Caco-2 (cell line): ENCODE measurements at places on chromosomes 16 and 17. TPM values are rescaled to one million over a fixed set of nuclear protein-coding genes. Genes with fewer than 3 reads are reported as not detected.

C1QTNF8 gene
- not detected in 2 replicates for total RNA-seq

PRM3 gene
- total RNA-seq: not detected in 2 replicates

DNA sequence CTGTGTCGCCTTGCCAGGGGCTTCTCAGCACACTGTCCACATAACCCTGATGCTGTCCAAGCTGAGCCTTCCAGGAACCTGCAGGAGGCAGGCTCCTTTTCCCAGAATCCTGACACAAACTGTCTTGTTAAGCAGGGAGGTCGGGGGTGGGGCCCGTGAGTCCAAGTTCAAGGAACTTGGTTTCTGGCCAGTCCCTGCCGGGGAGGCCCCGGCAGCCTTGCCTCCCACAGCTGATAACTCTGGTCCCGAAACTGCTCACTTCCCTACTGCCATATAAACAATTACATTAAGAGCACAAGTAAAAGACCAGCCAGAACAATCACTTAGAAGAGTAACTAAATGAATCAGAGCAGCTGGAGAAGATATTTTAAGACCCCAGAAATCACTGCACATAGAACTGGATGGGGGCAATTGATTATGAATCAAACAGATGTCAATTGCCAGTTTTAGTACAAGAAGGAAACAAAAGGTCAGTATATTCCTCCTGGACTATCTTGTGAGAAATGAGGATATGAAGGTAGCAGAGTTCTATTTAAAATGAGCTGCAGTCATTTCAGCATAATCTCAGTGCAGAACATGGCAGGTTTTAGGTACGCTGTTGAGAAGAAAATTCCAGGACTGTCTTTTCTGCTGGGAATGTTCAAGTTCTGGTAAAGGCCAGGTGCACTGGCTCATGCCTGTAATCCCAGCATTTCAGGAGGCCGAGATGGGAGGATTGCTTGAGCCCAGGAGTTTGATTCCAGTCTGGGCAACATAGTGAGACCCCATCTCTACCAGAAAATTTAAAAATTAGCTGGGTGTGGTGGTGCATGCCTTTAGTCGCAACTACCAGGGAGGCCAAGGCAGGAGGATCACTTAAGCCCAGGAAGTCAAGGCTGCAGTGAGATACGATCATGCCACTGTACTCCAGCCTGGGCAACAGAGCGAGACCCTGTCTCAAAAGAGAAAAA lies 169.8 kb downstream of the PITPNC1 start:
- DNase-seq: no peak

DNA sequence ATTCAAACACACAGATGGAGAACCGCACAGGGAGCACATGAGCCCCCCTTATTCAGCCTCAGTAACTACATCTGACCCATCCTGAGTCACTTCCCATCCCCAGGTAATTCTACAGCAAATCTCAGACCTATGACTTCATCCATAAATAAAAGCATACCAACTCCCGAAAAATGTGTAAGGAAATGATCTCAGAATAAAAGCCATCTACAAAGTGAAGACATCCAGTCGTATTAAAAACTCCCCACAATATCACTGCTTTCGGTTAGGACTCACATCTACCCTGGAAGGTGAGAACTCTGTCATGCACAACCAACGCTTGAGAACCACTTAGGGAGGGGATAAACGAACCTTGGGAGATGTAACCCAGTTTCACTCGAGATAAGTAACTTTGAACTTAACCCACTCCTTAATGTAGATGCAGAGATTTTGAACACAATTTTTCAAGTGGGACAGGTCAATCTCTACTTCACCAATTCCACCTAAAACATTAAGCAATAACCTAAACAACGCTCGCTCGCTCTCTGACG lies 1.3 kb downstream of the USP36 start:
- no peak for DNase-seq

TP53TG3B gene
- total RNA-seq: not detected in 2 replicates

GRCh38 chr16:53545433-53545832 lies 42.4 kb upstream of the AKTIP start:
- DNase-seq: no peak

- no peak for DNase-seq
Measured at GRCh38 chr17:7632492-7632894, 2.6 kb downstream of the SHBG start.

DNA sequence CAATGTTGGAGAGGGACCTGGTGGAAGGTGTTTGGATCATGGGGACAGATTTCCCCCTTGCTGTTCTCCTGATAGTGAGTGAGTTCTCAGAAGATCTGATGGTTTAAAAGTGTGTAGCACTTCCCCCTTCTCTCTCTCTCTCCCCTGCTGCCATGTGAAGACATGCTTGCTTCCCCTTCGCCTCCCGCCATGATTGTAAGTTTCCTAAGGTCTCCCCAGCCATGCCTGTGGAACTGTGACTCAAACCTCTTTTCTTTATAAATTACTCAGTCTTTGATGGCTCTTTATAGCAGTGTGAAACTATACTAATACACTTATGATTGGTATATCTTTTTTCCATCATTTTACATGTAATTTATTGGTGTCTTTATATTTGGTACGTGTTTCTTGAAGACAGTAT lies 13.4 kb downstream of the ADGRG5 start:
- DNase-seq: no peak

DNA sequence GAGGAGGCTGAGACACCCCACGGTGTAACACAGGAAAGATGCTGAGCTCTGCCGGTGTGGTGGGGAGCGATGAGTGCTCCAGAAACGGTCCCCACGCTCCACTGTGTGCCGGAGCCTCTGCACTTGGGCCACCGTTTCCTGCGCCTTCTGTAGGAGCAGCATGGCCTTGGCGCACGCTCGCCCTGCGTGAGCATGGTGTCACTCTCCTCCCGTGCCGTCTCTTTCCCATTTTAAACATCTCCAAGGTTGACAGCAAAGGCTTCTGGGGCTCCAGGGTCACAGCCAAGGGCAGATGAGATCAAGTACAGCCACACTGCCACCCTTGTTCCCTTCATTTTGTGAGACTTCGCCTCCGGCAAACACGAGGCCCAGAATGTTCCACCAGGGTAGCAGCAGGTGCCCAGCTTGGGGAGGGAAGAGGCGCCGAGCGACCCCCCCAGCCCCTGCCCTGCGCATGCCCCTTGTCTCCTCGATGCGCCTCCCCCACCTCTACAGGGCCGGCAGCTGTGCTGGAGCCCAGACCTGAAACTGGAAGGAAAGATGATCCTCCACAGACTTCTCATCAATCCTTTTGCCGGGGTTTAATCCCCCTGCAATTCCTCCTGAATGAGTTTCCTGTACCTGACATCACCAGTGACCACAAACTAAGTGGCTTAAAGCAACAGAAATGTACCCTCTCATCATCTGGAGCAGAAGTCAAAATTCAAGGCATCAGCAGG lies 19.9 kb upstream of the OSGIN1 start:
- no peak for DNase-seq

ABCA6 gene
- total RNA-seq: 1.8 and 2.5 TPM in 2 replicates

- no peak for DNase-seq
Measured at GRCh38 chr16:84652566-84652965, 4.3 kb downstream of the KLHL36 start.

AIPL1 gene
- total RNA-seq: not detected in 2 replicates

TPSD1 gene
- total RNA-seq: not detected in 2 replicates

- DNase-seq: no peak
Measured at GRCh38 chr16:66290431-66290830, 76.1 kb upstream of the CDH5 start.

DNA sequence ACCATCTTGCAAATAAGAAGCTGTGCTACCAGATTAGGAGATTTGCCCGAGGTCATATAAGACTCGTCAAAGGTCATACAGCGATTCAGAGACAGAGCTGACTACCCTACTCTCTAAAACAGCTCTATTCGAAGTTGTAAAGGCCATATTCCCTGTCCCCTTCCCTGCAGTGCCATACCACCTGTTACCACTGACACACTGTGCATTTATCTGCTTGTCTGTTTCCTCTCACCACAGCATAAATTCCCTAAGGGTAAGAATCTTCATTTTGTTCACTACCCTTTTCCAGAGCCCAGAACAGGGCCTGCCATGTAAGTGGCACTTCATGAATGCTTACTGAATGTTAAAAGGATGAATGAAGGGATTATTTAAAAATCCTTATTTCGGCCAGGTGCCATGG lies 3.4 kb upstream of the KSR1 start:
- DNase-seq: no peak

ZNF597 gene
- 3.7 and 3.8 TPM in 2 replicates for total RNA-seq

DNA sequence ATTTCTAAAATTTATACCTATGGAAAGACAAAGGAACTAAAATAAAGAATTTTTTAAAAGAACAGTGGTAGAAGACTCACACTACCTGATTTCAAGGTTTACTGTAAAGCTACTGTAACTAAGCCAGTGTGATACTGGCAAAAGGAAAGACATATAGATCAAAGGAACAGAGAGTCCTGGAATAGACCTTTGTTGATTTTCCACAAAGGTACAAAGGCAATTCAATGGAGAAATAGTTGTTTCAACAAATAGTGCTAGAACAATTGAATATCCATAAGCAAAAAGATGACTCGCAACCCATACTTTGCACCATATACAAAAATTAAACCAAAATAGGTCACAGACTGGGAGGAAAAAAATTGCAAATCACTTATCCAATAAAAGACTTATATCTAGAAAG lies 36.7 kb downstream of the MYH10 start:
- no peak for DNase-seq

DNA sequence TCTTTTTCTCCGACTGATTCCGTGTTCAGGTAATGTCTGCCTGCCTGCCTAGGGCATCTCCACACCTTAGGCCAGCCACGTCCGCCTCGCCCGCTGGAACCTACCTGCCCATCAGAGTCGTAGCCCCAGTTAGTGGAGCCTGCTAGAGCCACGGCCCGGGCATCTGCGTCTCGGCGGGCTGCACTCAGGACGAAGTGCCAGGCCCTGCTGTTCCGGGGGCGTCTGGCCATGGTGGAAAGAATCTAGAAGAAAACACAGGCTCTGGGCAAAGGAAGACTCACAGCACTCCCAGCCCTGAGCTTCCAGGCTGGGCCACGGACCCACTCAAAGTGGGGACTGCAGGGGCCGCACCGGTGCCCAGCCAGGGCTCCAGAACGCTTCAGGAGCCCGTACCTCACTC lies 1.1 kb downstream of the SPSB3 start:
- DNase-seq: no peak

DNA sequence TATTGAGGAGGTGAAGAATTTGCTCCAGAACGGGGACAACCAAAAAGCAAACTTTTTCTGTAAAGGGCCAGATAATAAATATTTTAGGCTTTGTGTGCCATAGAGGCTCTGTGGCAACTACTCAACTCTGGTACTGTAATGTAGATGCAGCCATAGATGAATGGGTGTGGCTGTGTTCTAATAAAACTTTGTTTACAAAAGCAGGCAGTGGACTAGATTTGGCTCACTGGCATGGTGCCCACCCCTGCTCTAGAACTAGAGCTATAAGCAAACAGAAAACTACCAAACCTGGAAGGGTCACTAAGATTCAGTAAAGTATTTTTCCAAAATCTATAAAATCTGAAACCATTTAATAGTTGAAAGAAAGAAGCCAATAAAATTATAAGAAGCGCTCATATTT lies 24.6 kb upstream of the SMURF2 start:
- DNase-seq: no peak

DNA sequence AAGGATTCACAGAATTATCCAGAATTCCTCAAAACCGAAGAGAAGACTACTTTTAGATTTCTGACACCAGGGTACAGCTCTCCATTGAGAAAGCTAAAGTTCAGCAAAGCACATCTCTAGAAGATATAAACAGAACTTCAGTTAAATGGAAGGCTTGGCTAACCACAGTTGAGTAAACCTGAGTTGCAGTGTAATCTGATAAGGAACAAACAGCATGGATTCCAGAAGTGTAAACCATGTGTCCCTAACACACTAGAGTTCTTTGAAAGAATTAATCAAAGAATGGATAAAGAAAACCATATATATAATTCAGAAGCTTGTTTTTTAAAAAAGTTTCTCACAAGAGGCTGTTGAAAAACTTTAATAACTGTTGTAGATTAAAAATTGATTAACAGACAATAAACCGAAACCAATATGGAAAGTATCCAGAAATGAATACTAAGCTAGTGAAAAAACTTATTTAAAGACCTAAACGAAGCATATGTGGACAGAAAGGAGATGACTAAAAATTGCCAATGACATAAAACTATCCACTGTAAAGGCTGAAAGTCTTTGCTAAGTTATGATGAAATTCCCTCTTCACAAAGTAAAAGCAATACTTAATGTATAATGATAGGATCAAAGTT lies 4.3 kb downstream of the RNF43 start:
- peak; percentile 39 for DNase-seq

DNA sequence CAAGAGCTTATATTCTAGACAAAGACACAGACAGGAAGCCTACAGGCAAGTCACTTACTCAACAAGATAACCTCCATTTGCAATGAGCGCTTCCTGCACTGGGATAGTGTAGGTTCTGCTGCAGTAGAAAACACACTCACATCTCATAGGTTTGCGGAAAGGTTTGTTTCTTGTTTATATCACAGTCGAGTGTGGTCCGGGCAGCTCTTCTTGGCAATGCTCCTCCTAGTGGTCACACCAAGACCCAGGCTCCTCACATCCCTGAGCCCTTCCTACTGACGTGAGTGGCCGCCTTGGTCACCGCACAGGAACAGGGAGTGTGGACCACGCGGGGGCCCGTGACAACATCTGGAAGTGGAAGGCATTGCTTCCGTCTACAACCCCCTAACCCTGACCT lies 48.0 kb upstream of the RBFOX3 start:
- peak; percentile 57 for DNase-seq

KRTAP1-1 gene
- not detected in 2 replicates for total RNA-seq

DNA sequence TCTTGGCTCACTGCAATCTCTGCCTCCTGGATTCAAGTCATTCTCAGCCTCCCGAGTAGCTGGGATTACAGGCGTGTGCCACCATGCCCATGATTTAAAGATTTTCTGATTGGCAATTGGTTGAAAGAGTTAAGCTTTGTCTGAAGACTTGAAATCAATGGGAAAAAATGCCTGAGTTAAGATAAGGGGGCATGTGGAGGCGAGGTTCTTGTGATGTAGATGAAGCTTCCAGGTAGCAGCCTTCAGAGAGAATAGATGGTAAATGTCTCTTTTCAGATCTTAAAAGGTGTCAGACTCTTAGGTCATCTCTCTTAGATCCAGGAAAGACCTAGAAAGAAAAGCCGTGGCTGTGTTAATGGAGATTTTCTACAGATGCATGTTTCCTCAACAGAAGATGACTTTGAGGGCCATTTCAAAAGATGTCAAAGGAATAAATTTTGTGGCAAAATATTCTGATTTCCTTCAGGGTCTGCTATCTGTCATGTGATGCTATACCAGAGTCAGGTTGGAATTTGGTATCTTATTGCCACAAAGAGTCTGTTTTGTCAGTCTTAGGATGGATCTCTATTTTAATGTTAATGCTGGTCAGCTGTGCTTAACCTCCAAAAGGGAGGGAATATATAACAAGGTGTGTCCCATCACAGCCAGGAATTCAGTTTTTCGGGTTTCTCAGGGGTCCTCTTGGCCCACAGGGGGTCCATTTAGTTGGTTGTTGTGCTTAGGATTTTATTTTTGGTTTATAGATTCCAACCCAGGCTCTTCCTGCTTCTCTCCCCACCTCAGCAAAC lies 58.3 kb upstream of the AKTIP start:
- no peak for DNase-seq

CEMP1 gene
- 0.63 and 0.68 TPM in 2 replicates for total RNA-seq

DNA sequence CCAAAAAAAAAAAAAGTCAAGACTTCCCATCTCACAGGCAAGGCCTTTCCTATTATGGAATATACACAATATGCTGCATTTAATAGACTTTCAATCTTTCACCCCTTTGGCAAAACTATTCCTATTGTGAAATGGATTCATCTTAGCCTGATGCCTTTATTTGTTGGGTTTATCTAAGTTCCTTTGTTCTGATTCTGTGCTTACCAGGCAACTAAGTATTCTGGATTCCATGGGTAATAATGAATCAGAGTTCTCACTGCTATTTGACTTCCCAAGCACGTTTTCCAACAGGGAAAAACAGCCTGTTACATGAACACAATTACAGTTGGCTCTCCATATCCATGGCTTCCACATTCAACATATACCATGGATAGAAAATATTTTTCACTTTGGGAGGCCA lies 135.5 kb downstream of the MYO1D start:
- DNase-seq: no peak
